A549 (cell line): ENCODE measurements at places on chromosomes 6 and 20.

DNA sequence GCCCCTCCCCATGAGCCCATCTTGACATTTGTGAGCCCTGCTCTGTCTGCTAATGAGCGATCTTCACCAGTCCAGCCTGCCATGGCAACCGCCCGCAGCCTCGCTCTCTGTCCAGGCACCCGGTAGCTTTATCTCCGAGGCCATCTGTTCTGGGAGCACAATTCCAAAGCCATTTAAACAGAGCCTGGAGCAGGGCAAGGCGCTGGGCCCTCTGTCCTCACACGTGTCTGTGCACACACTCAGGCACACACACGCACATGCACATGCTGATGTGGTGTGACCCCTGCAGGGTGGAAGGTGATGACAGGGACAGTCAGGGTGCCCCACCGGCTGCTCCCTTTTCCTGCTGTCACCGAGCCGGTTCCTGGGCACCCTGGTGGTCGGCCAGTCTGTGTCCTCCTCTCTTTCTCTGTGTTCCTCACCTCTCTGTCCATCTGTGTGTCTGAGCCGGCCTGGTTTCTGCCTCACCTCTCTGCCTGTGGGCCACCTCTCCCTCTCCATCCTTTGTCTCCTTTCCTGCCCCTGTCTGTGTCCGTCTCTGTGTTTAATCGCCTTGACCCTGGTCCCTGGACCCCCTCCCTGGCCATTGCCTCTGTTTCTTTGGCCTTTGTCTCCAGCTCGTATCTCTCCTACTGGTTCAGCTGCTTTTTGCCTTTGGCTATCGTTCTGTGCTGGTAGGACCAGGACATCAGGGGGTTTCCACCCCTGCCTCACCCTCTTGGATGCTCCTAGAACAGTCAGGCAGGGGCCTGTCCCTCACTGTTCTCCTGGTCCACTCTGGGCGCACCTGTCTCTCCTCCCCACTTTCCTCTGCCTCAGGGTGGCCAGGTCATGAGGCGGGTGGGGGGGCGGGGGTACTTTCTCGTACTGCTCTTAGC lies 8.8 kb upstream of the MYT1 start:
- DNase-seq = no peak

DNA sequence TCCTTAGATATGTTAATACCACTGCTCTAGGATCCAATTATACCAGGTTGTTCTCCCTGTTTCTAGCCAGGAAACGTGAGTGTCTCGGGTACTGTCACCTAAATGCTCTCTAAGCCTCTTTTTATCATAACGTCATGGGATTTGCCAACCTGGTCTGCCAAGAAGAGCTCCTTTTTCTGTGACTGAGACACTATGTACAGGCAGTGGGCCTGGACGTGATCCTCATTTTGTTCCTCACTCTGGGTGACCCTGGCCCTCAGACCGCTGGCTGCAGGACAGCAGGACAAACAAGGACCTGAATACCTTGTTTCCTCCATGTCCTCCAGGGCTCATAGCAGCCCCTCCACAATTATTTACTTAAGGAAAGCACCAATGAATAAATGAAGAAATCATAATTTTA lies 69.1 kb downstream of the CD164 start:
- no peak for DNase-seq

- no peak for DNase-seq
Observed at GRCh38 chr6:133623621-133624020, 265.3 kb upstream of the TCF21 start.

DNA sequence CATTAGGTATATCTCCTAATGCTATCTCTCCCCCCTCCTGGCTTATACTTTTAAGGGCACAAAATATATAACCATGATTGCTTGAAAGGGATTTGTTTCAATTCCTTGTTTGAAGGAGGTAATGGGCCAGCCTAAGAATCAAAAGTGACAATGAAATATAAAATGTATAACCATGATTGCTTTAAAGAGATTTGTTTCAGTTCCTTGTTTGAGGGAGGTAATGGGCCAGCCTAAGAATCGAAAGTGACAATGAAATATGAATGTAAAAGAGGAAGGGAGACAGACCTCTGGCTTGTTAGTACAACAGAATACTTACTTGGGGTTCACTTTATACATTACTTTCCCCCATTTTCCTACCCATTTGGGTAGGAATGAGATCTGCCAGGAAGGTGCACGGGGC lies 55.5 kb downstream of the FOXC1 start:
- no peak for DNase-seq

- peak; percentile 41 for DNase-seq
Observed at GRCh38 chr6:116969211-116969863, 92.3 kb downstream of the RFX6 start.

DNA sequence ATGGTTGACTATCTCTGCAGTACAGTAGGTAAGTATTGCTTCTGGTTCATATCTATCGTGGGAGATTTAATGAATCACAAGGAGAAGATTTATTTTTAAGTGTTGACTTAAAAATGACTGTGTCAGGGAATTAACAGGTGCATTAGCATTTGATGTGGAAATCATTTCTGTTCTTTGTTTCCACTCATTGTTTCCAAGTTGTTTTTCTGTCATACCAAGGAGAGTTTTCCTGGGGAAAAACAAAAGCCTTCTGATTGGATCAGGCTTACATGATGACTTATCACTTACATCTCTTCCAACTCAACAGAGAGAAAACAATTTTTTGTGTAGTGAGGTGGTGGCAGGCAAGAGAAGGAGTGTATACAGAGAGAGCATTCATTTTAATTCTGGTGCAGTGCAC lies 686.4 kb downstream of the HTR1B start:
- DNase-seq = no peak

DNA sequence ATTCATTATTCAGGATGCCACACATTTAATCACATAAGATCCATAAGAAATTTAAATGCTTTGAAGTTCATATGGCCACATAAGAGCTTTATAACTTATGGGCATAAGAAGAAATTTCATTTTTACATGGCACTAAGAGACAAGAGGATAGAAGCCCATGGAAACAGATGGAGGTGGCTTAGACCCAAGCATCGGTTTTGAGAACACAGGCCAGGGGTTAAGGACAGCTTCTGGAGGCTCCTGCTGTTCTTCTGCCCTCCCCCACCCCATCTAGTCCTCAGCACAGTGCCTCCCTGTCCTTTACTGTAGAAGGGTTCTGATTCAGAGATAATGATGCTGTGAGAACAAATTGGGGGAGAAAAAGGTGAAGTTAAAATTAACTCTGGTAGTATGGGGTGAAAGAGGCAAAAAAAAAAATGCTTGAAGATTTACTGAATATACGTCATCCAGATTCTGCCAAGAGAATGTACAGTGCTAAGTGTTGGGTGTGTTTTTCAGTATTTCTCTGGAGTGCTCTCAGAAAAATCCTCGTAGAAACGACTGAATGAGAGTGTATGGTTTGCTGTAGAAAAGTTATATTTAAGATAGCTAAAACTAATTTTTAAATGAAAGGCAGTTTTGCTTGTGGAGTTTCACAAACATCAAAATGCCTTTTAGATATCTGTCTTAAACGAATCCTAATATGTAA lies 539.7 kb downstream of the QKI start:
- DNase-seq = no peak

DNA sequence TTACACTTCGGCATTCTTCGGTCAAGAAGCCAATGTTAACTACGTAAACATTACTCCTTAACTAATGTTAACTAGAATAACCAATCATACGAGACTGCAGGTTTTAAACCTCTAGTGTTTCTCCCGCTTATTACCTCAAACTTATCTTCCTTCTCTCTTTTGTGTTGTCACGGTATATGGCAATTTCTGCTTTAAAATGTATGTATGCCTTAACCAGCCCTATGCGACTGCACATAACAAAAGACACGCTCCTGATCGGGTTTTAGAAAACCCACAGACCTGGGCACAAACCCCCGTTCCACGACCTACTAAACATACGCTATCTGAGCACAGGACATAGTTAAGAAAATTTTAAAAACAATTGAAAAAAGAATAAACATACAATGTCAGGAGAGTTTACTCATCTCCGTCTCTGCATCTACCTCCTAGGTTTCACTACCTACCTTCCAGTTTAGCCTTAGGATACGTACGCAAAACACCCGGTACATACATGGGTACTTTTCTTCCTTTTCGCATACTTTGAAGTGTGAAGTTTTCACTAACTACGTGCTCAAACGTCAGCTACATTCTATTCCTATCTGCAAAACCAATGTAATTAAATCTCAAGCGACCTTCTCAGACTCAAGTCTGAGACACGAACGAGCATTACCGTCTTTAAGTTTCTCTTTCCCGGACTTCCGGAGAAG lies 1.1 kb downstream of the CD164 start:
- no peak for DNase-seq

DNA sequence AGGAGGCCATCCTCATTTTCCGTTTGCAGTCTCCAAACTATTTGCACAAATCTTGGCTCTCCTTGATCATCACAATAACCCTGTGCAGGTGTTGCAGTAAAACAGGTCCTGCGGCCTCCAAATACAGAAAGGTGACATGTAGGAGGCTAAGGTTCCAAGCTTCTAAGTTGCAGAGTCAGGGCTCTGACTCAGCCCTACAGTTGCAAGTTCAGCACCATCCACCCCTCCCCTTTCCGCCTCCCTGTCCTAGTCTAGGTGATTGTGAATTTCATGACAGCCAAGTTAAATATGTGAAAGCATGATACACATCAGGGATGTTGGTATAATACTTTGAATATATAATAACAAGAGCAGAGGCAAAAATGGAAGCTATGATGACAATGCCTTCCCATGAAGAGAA lies 317.3 kb upstream of the CDH4 start:
- no peak for DNase-seq

- DNase-seq = no peak
Observed at GRCh38 chr20:63554361-63555278, 661 bp downstream of the FNDC11 start.

- DNase-seq = no peak
Observed at GRCh38 chr20:2455771-2456497, 14.7 kb downstream of the SNRPB start.

DNA sequence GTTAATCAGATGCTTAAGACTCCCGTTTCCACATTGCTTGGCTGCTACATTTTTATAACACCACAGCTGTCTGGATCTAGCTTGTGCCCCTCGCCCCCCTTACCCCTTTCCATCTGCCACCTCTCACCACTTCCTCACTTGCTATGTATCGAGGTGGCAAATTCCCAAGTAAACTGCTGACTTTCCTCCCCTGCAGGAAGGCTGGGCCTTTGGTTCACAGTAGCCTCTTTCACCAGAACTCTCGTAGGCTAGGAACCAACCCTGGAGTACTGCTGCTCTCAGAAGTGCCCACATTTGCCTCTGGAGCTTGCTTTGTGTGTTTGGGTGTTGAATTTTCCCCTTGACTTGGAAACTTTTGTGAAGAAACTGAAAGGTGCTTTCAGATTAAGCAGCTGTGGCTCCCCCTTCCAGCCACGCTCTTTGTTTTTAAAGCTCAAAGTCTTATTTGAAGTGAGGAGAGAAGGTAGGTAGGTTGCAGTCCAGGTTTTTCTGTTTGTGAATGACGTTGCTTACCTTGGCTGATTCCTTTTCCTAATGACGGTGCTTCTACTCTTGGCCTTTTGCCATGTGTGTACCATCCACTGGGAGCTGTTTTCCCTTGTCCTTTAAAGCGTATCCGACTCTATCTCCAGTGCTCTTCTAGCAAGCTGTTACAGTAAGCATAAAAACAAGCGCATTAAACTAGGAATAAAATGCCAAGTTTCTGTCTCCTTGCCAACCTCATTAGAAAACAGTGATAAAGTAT lies 90.4 kb downstream of the CARMIL1 start:
- no peak for DNase-seq

- DNase-seq = no peak
Observed at GRCh38 chr6:33237741-33238140, 29.4 kb downstream of the RING1 start.

GRCh38 chr6:162056745-162057144 lies 670.8 kb downstream of the PRKN start:
- peak; percentile 58 for DNase-seq

GRCh38 chr6:13263669-13264068 lies 64.7 kb downstream of the TBC1D7 start:
- DNase-seq = no peak

GRCh38 chr6:111925296-111925695 lies 52.0 kb upstream of the FYN start:
- DNase-seq = no peak

GRCh38 chr6:120214088-120214499 lies 864.5 kb upstream of the MAN1A1 start:
- no peak for DNase-seq

- DNase-seq = no peak
Observed at GRCh38 chr6:159788276-159788675, 1.1 kb downstream of the TCP1 start.

GRCh38 chr20:49570828-49571552 lies 3.1 kb upstream of the PTGIS start:
- no peak for DNase-seq

GRCh38 chr20:47490795-47491194 lies 10.9 kb upstream of the NCOA3 start:
- no peak for DNase-seq

DNA sequence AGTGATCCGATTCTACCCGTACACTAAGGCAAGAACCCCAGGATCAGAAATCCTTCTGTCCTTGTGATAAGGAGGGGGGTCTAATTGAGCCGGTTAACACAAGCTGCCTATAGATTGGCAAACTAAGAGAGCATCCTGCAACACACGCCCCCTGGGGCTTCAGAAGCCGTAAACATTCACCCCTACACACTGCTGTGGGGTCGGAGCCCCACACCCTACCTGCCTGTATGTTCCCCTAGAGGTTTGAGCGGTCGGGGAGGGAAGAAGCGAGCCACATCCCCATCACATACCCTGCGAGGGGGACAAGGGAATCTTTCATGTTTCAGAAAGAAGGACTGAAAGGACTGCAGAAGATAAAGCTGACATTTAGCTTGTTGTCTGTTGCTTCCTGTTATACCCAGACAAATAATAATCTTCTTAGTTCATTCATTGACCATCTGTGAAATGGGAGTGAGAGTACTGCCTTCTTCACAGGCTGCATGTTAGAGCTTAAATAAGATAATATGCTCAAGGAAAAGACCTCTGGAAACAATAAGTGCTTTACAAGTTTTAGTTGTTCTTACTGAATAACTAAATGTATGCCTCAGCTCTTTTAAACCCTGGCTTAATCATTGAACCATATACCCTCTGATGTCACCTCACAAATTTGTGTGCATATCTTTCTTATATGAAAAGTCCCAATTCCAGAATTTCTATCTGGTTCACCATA lies 74.2 kb upstream of the RNF217 start:
- no peak for DNase-seq

- DNase-seq = no peak
Observed at GRCh38 chr6:155122199-155122950, 127.3 kb downstream of the TIAM2 start.

GRCh38 chr6:169274781-169275180 lies 21.1 kb upstream of the THBS2 start:
- DNase-seq = no peak

- no peak for DNase-seq
Observed at GRCh38 chr6:144397141-144397540, 112.0 kb downstream of the UTRN start.

GRCh38 chr6:32953775-32954174 lies 878 bp upstream of the HLA-DMA start:
- no peak for DNase-seq
